ENCODE measurements at places on chromosomes 1 and 21.
A peak's percentile ranks its signal among the peaks of the same experiment; 100 is the strongest.

GRCh38 chr1:24966724-24967346 lies 36.8 kb upstream of the RUNX3 start:
- DNase-seq, result peak; percentile 21

GRCh38 chr1:204495078-204495753 lies 611 bp upstream of the PIK3C2B start:
- no peak for DNase-seq

GRCh38 chr1:232899839-232900238 lies 50.6 kb upstream of the NTPCR start:
- no peak for DNase-seq

GRCh38 chr1:172930142-172930541 lies 120.6 kb downstream of the TNFSF18 start:
- DNase-seq, result no peak

DNA sequence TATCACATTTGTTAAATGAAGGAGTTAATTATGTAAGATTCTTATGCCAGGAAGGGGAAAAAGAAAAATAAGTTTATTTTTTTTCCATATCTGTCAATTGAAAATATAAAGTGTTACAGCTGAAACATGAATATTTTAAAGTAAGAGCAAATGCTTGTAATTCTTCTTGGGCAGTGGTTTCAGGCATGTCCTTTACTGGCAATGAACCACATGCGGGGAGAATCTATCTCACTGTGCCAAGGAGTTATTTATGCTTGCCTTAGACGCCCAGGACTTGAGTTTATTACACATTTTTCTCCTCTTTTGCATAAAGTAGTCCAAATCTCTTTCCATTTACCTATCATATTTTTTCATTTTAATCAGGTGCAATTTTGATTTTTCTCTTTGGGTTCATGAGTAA lies 207.8 kb upstream of the NRIP1 start:
- no peak for DNase-seq

- DNase-seq, result no peak
Observed at GRCh38 chr1:52402860-52403240, 1.4 kb downstream of the ORC1 start.

GRCh38 chr1:44267438-44267837 lies 54.2 kb downstream of the DMAP1 start:
- DNase-seq, result no peak

DNA sequence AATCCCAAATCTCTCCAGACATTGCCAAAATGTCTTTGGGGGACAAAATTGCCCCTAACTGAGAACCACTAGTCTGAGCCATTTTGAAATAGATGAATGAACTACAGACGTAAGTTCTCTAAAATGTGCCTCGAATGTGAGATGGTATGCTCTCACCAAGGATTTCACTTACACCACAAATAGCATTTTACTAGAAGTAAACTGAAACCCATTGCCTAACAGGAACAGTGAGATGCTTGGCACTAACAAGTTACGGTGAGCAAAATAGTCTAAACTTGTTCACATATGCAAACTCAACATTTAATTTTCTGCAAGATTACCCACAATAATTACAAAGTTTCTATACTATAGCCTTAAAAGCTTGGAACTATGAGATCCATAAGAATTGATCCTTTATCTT lies 343.6 kb upstream of the ESRRG start:
- DNase-seq, result no peak

DNA sequence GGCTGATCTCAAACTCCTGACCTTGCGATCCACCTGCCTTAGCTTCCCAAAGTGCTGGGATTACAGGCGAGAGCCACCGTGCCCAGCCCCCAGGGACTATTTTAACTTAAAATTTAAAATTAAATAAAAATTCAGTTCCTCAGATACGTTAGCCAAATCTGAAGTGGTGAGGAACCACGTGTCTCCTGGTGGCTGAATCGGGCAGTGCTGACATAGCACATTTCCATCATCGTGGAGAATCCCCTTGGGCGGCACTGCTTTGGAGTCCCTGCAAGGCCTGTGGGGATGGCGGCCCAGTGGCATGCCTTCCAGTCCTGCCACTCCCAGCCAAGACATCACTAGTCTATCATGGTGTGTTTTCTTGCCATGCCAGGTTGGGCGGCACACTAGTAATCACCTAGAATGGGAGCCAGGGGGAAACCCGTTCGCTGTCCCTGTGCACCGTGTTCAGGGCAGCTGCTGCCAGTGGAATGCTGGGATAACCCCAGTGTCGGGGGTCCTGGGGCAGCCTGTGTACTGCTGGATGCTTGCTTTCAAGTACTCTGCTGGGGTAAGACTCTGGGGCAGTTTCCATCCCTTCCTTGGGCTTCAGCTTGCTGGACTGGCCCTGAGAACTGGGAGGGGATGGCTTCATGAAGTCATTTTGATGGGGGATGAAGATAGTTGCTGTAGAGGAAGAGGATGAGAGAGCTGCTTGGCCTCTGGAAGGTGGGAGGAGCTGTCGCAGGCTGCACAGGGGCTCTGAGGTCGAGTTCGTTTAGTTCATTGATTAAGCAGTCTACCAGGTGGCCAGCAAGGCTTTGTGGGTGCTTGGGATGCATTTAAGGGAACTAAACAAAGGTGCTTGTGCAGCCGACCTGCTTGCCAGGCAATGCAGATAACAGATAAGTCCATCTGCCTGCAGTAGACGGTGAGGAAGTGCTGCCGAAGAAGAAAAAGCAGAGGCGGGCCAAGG lies 4.6 kb downstream of the ZBTB48 start:
- no peak for DNase-seq

DNA sequence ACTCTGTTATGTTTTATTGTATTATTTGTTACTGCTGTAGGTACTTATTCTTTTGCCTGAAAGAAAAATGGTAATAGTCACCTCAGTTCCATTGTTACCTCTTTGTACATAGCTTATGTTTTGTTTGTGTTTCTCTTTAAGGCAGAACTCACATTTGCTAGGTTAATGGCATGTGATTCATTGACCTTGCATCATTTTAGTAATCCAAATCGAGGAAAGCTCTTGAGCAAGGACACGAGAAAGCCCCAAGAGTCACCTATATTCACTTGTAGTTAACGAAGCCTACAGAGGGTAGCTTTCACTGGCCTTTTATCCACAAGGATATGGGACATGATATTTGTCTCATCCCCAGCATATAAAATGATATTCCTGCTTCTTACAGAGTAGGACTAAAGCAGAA lies 1765.2 kb downstream of the NCAM2 start:
- DNase-seq, result no peak

DNA sequence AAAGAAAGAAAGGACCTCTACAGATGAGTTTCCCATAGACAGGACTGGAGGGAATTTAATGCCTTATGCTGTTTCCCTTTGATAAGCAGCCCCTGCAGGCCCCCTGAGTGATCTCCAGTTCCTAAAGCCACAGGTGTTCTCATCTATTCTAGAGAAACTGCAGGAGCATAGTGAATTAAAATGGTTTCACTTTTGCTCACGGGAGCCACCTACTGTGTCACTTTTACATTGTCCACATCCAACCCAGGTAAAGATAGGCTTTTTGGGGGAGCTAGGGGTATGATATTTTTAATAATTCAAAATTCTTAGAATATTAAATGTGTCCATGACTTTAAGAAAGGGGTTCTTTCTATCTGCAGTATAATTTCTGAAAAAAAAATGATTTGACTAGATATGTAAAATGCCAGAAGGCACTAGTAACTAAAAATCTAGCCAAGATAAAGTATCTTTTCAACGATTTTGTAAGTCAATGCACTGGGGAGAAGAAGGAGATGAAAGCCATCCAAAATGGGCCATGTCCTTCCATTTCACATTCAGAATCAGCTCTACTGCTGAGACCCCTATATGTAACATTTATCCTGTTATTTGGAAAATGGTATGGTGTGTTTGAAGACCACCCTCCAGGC lies 267.3 kb upstream of the DUSP10 start:
- DNase-seq, result no peak

DNA sequence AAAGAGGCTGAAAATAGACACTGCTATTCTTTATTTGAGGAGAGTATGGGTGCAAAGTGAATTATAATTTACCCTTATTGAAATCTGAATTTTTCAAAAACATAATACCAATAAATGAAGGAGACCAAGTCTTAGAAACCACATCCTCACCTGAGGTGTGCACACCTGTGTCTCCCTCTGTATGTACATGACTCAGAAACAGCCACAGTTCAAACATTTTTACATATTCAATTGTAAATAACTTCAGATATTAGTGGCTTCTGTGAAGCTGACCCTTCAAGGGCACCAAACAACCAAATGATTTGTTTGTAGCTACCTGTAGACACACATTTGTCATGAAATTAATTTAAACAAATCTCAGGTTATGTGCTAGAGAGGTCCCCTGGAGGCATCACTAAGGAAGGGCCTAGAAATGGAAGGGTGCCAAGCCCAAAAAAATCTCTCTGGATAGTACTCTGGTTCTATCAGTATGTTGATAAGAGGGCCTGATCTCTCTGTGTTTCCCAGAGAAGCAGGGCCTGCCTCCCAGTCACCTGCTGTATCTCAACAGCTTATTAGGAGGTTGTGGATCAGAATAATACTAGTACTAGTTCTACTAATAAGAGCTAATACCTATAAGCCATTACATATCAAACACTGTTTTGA lies 28.1 kb downstream of the ERI3 start:
- DNase-seq, result no peak

DNA sequence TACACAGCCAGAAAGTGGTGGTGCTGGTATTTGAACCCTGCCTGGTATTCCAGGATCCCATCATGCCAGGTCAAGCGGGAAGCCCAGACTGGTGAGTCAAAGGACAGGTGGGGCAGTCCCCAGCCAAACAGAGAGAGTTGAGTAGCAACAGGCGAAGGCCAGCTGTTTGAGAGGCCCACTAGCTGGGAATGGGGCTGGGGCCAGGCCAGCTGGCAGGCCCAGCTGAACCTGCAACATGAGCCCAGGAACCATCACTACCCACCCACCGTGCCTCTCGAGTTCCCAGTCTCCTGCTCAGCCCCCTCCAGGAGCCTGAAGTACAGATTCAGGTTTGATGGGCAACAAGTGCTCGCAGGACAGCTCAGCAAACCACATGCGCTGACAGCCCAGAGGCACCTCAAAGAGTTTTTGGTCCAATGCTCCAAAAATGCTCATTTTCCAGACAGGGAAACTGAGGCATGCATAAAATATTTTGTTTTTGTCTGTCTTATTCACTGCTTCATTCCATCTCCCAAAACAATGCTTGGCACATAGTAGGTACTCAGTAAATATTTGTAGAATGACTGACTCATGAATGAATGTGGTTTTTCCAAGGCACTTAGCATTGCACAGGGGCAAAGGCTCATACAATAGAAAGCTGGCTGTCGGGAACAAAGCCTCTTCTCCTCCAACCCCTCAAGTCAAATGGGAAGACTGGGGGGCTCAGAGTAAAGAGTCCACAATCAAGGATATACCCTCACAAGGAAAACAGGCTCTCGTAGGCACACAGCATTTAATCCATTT lies 42.5 kb upstream of the CLIC4 start:
- no peak for DNase-seq

GRCh38 chr1:210792250-210793102 lies 341.5 kb downstream of the KCNH1 start:
- no peak for DNase-seq

- no peak for DNase-seq
Observed at GRCh38 chr1:100394285-100394684, 42.0 kb downstream of the CDC14A start.

GRCh38 chr1:98496256-98496995 lies 165.1 kb upstream of the SNX7 start:
- no peak for DNase-seq

DNA sequence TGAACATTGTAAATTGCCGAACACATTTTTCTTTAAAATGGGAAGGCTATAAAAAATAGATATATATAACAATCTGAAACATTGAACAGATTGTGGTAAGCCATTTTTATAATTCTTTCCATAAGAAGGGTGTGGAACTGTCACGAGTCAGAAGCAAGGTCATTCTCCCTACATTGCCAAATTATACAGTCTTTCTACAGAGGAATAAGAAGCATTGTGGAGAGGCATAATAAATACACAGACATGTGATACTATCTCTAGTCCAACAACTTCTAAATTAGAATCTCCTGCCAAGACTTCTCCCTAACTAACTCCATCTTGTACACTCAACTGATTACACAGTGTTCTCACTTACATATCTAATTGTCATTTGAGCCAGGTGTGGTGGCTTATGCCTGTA lies 227.9 kb downstream of the CENPF start:
- DNase-seq, result no peak

DNA sequence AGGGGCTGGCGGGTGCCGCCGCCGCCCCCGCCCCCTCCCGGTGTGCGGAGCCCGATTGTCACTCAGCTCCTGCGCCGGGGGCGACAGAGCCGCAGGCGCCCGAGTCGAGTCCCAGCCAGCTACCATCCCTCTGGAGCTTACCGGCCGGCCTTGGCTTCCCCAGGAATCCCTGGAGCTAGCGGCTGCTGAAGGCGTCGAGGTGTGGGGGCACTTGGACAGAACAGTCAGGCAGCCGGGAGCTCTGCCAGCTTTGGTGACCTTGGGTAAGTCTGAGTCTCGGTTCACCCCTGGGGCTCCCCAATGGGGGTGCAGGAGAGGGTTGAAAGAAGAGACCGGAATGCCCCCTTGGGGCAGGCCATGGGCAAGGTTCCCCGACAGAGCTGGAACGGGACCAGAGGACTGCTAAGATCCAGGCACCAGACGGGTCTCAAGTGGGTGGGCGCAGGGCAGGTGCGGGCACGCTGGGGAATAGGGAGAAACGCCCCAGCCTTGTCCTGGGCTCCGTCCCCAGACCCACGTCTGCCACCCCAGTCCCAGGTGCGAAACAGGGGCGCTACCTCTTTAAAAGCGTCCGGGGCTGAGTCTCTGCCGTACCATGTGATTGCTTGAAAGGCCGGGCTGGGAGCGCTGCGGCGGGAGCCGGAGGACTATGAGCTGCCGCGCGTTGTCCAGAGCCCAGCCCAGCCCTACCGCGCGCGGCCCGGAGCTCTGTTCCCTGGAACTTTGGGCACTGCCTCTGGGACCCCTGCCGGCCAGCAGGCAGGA lies at the start of gene ADORA1:
Gene ADORA1, plus strand, starts transcription at position 61 of the 765 bp plus-strand sequence. CDS start 1,116 bp downstream, outside the sequence.
- no peak for DNase-seq

DNA sequence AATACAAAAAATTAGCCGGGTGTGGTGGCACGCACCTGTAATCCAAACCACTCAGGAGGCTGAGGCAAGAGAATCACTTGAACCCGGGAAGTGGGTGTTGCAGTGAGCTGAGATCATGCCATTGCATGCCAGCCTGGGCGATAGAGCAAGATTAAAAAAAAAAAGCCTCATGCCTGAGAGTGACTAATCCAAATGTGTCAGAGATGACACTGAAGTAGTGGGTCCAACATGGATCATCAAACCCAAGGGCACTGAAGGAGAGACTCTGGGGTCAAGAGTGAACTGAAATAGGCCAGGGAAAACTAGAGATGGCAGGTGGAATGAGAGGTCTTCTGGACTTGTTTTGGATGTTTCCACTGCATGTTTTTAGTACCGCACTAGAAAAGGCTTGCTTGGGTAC lies 10.2 kb upstream of the CACHD1 start:
- no peak for DNase-seq

DNA sequence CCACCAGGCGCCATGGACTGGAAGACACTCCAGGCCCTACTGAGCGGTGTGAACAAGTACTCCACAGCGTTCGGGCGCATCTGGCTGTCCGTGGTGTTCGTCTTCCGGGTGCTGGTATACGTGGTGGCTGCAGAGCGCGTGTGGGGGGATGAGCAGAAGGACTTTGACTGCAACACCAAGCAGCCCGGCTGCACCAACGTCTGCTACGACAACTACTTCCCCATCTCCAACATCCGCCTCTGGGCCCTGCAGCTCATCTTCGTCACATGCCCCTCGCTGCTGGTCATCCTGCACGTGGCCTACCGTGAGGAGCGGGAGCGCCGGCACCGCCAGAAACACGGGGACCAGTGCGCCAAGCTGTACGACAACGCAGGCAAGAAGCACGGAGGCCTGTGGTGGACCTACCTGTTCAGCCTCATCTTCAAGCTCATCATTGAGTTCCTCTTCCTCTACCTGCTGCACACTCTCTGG lies 3.8 kb downstream of the GJB3 start:
- no peak for DNase-seq

Measured in smooth muscle cell of the brain vasculature (primary cell).